ENCODE measurements at places on chromosomes 6 and 20.

- no peak for DNase-seq
These were observed 615 bp upstream of the NTSR1 start for GRCh38 chr20:62707921-62708521.

GRCh38 chr6:31403283-31404060, at the start of gene MICA:
Gene MICA (plus strand): TSS chr6:31403595. CDS start chr6:31403633, 38 bp downstream.
- DNase-seq = peak; percentile 58

DNA sequence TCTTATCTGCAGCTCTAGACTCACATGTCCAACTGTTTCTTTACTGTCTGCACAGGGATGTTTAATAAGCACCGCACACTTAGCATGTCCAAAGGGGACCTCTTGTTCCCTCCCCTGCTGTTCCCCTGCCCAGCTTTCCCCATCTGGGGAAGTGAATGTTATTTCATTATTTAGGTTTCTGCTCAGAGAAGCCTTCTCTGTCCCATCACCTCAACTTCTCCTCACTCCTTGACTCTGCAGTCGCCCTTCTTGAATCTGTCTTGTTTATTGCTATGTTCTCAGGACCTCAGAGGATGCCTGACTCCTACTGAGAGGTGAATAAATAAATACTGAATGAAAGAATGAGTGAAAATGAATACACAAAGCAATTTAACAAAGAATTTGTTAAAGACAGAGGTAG, 121.0 kb downstream of the SASH1 start:
- no peak for DNase-seq

DNA sequence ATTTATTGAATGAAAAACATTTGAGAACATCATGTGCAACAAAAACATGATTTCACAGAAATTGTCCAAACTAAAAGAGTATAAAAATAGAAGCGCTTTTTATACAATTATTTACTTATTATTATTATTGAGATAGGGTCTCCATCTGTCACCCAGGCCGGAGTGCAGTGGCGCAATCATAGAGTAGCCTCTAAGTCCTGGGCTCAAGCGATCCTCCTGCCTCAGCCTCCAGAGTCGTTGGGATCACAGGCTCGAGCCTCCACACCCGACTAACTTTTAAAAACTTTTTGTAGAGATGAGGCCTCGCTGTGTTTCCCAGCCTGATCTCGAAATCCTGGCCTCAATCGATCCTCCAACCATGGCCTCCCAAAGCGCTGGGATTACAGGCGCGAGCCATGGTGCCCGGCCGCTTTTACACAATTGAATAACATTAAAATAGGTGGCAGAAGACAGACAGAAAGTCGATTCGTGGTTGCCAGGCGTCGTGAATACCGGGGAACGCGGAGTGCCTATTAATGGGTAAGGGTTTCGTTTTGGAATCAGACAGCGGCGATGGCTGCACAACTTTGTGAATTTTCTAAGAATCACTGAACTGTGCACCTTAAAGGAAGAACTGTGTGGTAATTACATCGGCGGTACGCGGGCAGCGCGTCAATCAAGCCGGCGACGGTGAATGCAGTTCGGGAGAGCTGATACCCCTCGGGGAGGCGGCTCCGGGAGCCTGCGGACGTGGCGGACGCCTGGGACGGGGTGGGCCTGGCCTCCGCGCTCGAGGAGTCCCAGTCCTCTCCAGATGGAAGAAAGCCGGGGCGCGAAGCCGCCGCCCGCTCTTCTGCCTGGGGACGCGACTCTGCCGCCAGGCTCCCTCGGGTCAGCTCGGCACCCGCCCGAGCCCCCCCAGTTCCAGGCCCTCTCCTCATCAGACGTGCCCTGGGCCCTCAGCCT, 807 bp downstream of the TBC1D20 start:
- peak; percentile 36 for DNase-seq

DNA sequence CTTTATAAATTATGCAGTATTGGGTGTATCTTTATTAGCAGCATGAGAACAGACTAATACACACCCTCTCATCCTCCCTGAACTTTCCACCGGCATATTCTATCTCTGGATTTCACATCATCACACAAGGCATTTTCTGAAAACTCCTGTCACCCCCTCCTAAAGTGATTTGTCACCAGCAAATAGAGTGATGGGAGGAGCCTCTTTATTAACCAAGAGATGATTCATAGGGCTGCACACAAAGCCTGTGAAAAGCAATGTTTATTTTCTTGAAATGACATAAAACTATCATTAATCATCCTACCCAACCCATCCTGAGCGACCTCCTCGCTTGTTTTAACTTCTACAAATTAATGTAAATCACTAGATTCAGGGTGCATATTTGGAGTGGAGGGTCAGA, 394.7 kb upstream of the SULF2 start:
- DNase-seq = no peak

GRCh38 chr6:159595173-159595572, 97.9 kb downstream of the SOD2 start:
- no peak for DNase-seq

- no peak for DNase-seq
These were observed 9.6 kb downstream of the TMEM239 start for GRCh38 chr20:2825761-2826160.

DNA sequence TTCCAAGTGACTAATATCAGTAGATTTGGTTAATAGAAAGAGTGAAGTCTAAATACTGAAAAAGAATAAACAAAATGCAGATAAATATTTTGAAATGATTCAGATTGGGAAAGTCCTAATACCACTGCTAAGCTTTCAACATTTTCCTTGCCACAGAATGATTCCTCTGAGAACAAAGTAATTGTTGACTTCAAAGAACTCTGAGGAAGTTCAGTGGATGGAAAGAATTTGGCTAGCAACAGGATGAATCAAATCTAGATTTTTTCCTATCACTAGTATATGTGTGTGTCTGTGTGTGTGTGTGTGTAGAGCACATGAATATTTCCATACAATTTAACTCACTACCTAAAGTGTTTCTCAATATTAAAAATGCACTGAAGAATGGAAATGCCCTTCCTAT, 107.9 kb upstream of the PREP start:
- no peak for DNase-seq

- no peak for DNase-seq
These were observed 185.2 kb upstream of the ARG1 start for GRCh38 chr6:131387562-131388447.

GRCh38 chr6:148761527-148762011, 14.7 kb downstream of the UST start:
- peak; percentile 15 for DNase-seq

- DNase-seq = no peak
These were observed 112.8 kb upstream of the FLRT3 start for GRCh38 chr20:14450256-14450655.

DNA sequence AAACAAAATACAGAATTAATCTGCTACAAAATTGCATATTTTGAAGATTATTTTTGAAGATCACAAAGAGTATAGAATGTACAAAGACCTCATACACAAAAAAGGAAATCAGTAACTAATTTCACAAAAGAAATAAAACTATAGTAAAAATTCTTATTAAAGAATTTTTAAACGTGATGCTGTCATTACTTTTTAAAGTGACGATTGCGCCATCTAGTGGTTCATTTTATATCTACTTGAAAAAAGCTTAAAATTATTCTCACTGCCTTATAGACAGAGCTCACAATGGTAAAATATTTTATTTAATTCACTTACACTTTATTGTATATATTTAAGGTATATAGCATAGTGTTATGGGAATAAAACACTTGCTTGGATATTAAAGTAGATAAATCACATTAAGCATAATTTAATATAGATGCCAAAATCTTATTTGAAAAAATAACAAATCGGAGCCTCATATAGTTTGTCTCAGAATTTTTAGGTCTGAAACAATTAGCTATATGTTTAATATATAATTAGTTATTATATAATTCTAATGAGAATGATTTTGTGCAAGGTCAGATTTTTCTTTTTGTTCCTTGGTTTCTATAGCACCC, 128.8 kb downstream of the PHF3 start:
- DNase-seq = no peak

DNA sequence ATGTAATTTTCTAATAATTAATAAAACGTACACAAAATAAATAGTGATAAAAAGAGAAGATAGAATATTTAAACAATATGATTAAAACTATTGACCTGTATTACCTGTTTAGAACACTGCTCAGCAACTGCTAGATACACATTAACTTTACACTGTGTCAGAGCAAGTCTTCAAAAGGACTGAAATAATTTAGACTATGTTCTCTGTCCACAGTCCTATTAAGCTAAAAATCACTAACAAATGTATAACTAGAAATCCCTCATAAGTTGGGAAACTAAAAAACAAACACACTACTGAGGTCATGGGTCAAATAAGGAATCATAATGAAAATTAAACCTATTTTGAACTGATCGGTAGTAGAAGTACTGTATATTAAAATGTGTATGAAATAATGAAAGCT, 181.7 kb downstream of the QKI start:
- DNase-seq = no peak

DNA sequence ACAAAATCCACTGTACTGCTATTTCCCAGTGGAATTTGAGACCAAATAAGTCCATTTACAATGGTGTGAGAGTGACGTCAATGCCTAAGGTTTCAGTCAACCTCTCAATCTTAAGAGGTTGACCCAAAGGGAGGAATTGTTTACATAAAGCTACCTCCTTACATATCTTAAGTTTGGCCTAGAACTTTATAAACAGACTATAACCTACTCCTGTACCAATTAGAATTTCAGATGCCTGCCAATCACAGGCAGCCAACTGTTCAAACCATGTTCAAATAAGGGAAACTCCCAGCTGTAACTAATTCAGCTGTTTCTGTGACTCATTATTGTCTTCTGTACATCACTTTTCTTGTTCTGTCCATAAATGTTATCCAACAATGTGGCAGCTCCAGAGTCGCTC, 14.5 kb downstream of the LGSN start:
- DNase-seq = no peak

- DNase-seq = no peak
These were observed 118.7 kb downstream of the TBX18 start for GRCh38 chr6:84645563-84646266.

- no peak for DNase-seq
These were observed 56.4 kb upstream of the NNAT start for GRCh38 chr20:37464611-37465010.

- no peak for DNase-seq
These were observed 33.3 kb upstream of the ARMH2 start for GRCh38 chr6:24831771-24832716.

DNA sequence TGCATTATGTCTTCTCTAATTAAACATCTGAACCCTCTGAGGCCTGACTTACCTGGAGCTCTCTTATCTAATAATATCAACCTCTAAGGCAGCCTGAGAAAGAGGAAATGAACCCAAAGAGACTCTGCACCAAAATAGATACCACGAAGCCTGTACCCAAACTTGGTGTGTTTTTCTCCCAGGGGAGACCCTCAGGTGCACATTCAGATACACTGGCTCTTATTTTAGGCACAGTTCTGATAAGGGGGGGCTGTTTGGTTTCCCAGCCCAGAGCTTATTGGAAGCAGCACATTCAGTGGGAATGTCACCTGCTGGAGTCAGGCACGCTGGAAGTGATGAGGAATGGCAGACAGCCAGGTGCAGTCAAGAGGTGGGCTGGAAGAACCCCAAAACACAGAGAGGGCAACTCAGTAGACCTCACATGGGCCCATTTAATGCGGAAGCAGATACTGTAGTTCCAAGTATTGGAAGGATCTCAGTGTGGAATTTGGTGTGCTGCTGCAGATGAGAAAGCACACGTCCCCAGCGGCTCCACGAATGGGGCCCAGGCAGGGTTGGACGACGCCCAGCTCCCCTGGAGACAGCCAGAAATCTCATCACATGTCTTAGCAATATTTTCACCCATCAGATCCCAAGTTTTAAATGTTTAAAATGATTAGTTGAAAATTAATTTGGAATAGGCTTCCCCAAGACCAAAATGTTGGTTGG, 9.7 kb upstream of the CCR6 start:
- DNase-seq = no peak

DNA sequence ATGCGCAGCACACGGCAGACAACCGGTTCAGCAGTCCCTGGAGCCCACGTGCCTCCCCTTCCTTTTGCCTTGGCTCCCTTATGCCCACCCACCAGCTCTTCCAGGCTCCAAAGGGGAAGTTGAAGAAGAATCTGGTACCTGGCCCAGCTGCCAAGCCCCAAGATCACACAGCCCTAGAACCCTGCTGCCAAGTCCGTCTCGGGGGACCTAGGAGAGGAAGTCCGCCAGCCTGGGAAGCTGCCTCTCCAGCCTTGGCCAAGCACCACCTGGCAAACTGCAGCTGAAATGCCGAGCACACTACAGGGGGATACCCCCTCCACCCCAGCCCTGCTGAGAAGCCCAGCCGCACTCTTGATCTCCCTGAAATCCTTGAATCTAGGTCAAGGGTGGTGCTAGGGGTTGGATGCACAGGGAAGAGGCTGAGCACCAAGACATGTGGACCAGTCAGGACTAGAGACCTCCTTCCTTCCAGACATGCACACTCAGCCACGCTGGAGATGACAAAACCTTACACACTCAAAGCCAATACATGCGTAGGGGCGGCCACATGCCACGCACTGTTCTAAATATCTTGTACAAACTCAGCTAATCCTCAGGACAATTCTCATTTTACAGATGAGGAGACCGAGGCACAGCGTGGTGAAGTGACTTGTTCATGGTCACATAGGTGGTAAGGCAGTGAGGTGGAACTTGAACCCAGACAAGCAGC, 124.1 kb downstream of the PREX1 start:
- DNase-seq = no peak

DNA sequence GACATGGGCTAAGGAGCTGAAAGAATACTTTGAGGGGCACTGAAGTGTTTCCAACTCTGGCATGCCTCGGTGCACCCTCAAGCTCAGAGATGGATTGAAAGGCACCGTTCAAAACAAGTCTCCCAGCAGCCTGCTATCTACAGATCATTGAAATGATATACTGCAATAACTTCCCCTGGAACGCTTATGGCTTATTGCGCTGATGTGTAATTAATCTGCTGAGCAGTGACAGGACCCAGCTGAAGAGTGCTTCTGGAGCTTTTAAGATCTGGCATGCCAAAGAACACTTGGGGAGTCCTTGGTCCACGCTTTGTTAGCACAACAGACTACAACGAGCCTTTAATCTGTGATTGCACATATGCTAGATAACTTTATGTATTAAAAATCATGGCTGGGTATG, 708.2 kb downstream of the PRKN start:
- DNase-seq = no peak

DNA sequence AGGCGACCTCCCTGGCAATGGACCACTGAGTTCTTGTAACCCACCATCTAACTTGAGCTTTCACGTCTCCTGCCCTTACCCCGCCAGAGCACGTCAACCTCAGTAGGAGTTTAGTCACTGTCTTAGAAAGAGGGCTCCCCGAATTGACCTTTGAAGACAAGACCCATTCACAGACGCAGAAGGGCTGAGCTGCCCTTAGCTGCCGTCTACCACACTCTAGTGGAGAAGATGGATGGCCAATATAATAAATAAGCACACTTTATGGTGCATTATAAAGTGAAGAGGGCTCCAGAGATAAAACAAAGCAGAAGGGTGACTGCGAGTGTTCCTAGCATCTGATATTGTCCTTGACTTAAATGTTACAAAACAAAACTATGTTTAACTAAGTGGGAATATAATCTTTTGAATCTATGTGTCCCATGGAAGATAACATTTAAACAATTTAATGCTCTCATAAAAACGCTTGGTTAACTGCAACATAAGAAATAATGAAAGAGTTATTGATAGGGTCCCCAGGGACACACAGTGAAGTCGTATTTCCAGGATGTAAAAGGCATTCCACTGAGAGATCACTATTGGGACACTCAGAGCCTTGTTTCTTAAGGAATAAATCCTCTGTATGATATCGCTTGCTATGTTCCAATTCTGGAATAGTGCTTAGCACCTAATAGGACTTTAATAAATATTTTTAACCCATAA, 261.1 kb downstream of the THBS2 start:
- DNase-seq = no peak
